ENCODE measurements at places on chromosomes 13 and 19. TPM values are rescaled to one million over a fixed set of nuclear protein-coding genes. Genes with fewer than 3 reads are reported as not detected.

- DNase-seq = peak; percentile 81
Observed at GRCh38 chr19:3108775-3109174, 14.6 kb downstream of the GNA11 start.

GRCh38 chr13:30877335-30877734, 28.7 kb upstream of the MEDAG start:
- no peak for DNase-seq

Gene ZNF541
- not detected for total RNA-seq

Gene THSD1
- total RNA-seq = 9.9 TPM

DNA sequence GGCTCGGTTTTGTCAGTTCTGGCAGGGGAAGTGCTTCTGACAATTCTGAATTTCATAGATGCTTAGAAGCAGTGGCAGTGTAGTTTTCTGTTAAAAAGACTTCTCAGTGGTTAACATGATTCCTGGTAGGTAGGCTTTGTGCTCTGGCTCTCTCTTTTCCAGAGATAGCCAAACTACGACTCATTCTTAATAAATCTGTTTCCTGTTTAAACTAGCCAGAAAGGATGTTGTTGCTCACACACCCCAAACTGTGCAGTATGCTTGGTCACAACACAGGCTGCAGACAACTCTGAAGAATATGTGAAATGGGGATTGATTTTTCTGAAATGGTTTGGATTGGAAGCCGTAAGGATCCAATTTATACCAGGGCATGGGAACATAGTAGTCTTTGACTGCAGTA, 711.5 kb downstream of the PCDH17 start:
- DNase-seq = no peak

All from SJCRH30 (cell line).